ENCODE measurements at places on chromosomes 13 and 19. TPM values are rescaled to one million over a fixed set of nuclear protein-coding genes. Genes with fewer than 3 reads are reported as not detected.

Gene ZNF345
- total RNA-seq, result 13.6 TPM

- DNase-seq, result no peak
These were observed 86.6 kb downstream of the SLC7A1 start for GRCh38 chr13:29508876-29509252.

Gene ZIC5
- total RNA-seq, result not detected

Gene SCGB2B2
- total RNA-seq, result 5.6 TPM

DNA sequence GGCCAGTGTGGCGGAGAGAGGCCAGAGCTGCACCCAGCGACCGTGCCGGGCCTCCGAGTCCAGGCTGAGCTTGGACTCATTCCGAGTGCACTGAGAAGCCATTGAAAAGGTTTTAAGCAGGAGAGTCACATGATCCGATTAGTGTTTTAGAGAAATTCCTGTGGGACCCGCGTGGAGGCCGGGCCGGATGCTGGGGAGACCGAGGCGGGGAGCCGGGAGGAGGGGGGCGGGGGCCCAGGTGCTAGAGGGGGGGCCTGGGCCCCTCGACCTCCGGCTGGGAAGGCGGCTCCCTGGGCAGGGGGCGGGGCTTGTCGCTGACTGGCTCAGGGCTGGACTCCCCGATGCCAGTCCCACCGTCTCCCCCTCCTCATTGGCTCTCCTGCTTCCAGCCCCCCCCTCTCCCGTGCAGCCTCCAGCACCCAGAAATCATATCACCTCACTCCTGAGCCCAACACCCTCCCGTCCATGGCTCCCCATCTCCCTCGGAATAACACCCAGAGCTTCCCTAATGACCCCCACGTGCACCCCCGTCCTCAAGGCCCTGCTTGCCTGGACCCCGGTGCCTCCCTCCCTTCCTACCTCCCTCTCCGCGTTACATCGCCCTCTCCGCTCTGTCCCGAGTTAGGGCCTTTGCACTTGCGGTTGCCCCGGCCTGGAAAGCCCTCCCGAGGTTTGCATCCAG is 5.2 kb upstream of the ZNF579 start:
- DNase-seq, result no peak

Gene ZNF835
- 8.0 TPM for total RNA-seq

Gene CCDC169
- 2.9 TPM for total RNA-seq

GRCh38 chr13:111143865-111144540 is 28.9 kb downstream of the ARHGEF7 start:
- DNase-seq, result no peak

DNA sequence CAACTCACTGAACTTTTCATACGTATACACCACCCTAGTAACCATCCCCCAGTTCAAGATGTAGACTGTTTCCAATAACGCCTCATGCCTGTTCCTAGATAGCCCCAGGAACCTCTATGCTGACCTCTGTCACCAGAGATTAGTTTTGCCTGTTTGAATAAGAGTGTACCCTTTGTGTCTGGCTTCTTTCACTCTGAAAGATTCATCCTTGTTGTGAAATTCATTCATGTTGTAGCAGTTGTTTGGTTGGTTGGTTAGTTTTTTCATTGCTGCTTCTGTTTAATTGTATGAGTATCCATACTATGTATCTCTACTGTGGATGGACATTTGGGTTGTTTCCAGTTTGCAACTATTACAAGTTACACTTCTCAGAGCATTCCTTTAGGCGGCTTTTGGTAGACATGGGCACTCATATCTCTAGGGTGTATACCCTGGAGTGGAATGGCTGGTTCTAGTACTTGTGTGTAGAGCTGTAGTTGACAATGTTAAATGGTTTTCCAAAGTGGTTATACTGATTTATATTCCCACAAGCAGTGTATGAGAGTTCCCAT is 1.6 kb downstream of the RNASEH2B start:
- DNase-seq, result no peak

GRCh38 chr19:47726467-47726866 is 13.2 kb downstream of the EHD2 start:
- no peak for DNase-seq

Gene PABPC3
- not detected for total RNA-seq

GRCh38 chr13:33218426-33218825 is 67.1 kb downstream of the STARD13 start:
- DNase-seq, result no peak

Gene CACNG7
- not detected for total RNA-seq

DNA sequence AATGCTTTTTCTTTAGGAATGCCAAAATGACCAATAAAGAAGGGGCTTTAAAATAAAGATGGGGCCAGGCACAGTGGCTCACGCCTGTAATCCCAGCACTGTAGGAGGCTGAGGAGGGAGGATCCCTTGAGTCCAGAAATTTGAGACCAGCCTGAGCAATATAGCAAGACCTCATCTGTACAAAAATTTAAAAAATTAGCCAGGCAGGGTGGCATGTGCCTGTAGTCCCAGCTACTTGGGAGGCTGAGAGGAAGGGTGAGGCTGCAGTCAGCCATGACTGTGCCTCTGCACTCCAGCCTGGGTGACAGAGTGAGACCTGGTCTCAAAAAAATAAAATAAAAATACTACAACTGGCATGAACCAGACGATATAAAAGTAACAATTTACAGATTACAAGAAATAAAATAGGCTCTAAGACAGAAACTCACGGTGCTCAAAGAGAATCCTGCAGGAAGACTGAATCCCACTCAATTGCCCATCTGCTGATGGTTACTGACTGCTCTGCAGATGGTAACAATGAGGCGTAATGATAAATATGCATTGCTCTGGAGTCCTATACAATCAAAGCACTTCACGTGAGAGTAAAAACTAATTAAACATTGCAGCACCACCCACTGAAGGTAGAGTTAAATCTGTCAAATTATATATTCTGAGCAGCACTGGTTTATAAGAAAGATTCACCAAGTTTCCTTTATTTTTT is 93.2 kb downstream of the LHFPL6 start:
- DNase-seq, result no peak

GRCh38 chr13:101346942-101347728 is 69.2 kb downstream of the NALCN start:
- no peak for DNase-seq

Gene ZNF66
- 4.2 TPM for total RNA-seq

GRCh38 chr13:46595885-46596275 is 42.9 kb downstream of the LRCH1 start:
- DNase-seq, result no peak

DNA sequence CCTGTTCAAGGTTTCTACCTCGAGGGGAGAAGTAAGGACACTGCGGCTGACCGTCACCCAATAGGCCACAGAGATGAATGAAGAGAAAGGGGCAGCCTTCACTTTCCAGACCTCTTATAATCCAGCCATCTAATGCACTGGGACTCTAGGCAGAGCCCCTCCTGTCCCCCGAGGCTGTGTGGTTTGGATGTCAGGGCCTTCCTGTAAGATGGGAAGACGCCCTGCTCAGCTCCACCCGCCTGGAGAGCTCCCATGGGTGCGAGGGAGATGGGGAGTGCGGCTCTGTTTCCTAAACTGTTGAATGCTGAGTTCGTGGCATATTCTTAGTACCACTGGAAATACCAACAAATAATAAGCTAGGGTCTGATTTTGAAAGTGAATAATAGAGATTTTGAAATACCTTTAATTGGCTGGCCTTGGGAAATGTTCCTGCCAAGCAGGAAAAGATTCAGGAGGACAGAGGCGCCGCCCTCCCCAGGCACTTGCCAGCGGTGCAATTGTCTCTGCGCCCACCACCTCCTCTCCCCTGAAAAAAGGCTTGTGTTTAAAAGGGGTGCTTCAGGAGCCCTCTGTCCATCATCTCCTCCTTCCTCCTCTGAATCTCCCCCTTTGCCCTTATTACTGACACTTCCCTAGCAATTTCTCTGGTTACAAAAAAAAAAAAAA is 85.4 kb upstream of the GPR183 start:
- no peak for DNase-seq

- DNase-seq, result no peak
These were observed 13.3 kb upstream of the MISP start for GRCh38 chr19:737591-738093.

- no peak for DNase-seq
These were observed 135.5 kb downstream of the KLF5 start for GRCh38 chr13:73194310-73194709.

DNA sequence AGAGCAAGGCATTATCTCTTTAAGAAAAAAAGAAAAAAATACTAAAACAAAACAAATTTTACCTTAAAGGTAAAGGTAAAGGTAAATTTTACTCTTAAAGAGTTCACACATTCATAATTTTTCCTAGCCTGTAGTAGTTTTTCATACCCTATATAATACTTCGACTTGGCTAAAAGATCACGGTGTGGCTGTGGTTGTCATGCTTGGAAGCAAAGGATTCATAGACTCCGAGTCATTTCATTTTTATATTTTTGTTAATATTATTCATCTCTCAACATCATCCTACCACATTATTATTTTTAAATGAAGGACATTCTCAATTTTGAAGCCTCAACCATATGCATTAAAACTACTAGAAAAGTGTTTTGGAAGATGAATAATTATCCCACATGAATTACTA is 52.7 kb downstream of the PIBF1 start:
- DNase-seq, result no peak

Gene MAP4K1
- total RNA-seq, result 9.3 TPM

Gene SULT2B1
- not detected for total RNA-seq

DNA sequence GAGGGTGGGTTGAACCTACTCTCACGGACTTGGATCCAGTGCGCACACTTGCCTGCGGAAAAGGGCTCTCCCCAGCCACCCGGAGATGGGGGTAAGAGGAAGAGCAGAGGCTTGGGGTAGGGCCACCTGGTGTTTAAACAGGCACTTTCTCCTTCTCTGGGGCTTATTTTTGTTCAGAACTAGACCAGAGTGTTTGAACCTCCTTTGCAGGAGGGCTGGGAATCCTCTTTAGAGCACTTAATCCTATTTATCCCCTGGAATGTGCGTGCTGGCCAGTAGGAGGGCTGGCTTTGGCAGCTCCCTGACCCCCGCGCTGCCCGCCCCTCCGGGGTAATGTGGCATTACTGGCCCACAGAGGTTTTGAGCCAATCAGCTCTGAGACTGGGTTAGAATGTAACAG is 2.0 kb downstream of the RGS9BP start:
- no peak for DNase-seq

GRCh38 chr19:46030812-46031550 is 8.1 kb upstream of the PGLYRP1 start:
- DNase-seq, result peak; percentile 6

DNA sequence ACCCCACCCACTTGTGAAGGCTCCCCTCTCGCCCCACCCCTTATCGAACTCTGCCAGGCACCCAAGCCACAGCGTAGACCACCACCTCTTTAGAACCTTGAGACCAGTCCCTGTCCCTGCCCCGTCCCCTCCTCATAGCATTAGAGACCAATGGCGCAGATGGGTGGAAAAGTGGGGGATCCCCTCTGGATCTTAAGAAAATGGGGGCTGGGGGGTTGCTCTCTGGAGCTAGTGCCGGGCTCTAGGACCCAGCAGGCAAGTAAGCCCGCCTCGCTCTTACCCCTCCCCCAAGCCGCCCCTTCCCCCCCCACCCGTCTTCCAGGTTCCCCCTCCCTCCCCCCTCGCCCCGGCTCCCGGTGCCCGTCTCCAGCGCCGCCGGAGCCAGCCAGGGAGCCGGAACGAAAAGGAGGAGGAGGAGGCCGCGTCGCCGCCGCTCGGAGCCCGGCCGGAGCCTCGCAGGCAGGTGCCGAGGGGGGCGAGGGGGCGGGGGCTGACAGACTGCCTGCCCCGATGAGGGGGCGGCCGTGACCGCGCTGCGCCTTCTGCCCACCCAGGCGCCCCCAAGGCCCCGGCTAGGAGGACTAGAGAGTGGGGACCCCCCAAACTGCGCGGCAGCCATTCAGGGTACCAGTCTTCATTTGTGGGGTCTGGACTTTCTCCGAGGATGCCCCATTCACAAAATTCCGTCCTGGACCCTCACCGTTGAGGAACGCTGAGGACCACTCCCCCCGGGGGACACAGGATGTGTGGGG is at the start of gene SPRED3:
Gene SPRED3, plus strand, starts transcription at position 349 of the 752 bp plus-strand sequence. CDS start 1,606 bp downstream, outside the sequence.
- no peak for DNase-seq

Gene AXL
- 89.8 TPM for total RNA-seq

GRCh38 chr19:49431330-49431749 is 6.2 kb downstream of the GFY start:
- no peak for DNase-seq

DNA sequence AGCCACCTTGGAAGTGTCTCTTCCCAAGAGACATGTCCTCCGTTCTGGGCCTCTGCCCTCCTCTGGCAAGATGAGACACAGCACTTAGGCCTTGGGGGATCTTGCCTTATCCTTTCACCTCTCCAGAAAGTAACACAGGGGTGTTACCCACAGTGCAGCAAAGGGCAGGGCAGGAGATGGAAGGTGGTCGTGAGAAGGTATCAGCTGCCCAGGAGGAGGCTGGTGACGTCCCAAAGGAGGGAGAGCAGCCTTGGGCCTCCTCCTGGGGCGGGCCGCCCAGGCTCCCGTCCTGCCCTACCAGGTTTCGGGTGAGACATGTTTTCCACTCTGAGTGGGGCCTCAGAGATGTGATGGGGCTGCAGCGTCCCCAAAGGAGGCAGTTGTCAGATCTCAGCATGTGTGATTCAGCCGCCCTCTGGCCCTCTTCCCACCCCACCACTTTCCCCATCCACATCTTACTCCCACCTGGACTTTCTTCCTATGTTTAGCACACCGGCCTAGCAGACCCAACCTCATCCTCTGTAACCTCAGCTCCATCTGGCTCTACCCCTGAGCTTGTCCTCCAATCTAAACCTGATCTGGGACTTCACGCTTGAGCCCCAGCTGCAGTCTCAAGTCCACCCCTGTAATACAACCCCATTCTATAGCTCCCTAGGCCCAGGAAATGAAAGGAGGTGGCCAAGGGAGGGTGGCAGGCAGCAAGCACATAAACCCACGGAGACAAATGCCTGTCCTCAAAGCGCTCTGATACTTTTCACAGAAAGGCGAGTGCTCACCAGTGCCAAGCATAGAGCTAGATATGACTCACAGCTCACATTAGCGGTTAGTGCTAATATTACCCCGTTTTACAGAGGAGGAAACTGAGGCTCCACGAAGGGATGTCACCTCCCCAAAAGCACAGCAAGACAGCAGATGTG is 9.3 kb downstream of the POU2F2 start:
- DNase-seq, result no peak

Gene MYPOP
- total RNA-seq, result 5.9 TPM

DNA sequence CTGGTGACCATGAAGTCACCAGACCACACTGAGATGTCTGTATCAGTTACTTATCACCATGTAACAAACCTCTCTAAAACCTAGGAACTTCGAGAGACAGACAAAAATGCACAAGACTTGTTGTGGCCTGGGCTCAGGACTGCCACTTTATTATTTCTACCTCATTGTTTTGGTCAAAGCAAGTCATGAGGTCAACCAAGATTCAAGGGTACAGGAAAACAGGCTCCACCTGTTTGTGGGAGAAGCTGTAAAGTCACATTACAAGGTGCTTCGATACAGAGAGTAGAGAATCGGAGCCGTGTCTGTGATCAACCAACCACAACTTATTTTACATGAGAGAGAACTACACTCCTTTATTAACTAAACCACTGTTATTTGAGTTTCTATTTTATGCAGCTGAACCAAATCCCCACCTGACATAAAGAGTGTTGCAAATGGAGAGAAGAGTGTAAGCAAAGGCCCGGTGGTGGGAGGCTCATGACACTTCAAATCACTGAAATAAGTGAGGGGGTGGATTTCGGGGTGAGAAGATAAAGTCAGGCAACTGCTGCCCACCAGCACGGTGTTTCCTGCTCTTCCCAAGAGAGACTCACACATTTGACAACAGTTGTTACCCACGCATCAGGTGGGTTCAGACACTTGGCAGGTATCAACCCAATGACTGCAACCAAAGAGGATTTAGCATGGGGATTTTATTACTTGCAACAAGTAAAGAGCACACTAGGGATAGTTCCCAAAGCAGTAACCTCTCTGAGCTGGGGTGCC is 39.0 kb upstream of the IGSF23 start:
- DNase-seq, result no peak

Gene MYO9B
- total RNA-seq, result 77.4 TPM
